ENCODE measurements at places on chromosomes 1 and 21. TPM values are rescaled to one million over a fixed set of nuclear protein-coding genes. Genes with fewer than 3 reads are reported as not detected.

The HSF2BP gene
- total RNA-seq, result 0.30 TPM

The CDC7 gene
- 18.4 TPM for total RNA-seq

The CACYBP gene
- 133 TPM for total RNA-seq

The CRABP2 gene
- 0.71 TPM for total RNA-seq

The PKLR gene
- total RNA-seq, result not detected

The TFF2 gene
- total RNA-seq, result not detected

The TMEM125 gene
- total RNA-seq, result not detected

The RIPPLY3 gene
- 0.14 TPM for total RNA-seq

The UROD gene
- total RNA-seq, result 72.8 TPM

The CLSTN1 gene
- 96.0 TPM for total RNA-seq

The EFNA1 gene
- 0.25 TPM for total RNA-seq

The PPFIA4 gene
- 46.9 TPM for total RNA-seq

The CELA2B gene
- not detected for total RNA-seq

The FAM3B gene
- not detected for total RNA-seq

The HMCN1 gene
- total RNA-seq, result under 0.01 TPM

The STUM gene
- total RNA-seq, result not detected

The NDUFS2 gene
- total RNA-seq, result 82.5 TPM

The UBE2U gene
- not detected for total RNA-seq

The LYSMD1 gene
- total RNA-seq, result 3.1 TPM

The NHLH1 gene
- total RNA-seq, result 0.29 TPM

The TMEM269 gene
- 0.26 TPM for total RNA-seq

The LCE3D gene
- total RNA-seq, result not detected

The TENT5C gene
- 22.2 TPM for total RNA-seq

The SLC16A4 gene
- total RNA-seq, result 0.39 TPM

The DIO1 gene
- total RNA-seq, result not detected

The SRSF11 gene
- 186 TPM for total RNA-seq

The PHLDA3 gene
- 14.6 TPM for total RNA-seq

The BGLAP gene
- total RNA-seq, result 3.5 TPM

All from activated naive CD4-positive, alpha-beta T cell treated with anti-CD3 and anti-CD28 coated beads, Interleukin-2, amount 10 ng/mL, durations not matched to agents 5 hours and 36 hours (primary cell).